GM12864 (cell line): ENCODE measurements at places on chromosomes 7 and 10.

DNA sequence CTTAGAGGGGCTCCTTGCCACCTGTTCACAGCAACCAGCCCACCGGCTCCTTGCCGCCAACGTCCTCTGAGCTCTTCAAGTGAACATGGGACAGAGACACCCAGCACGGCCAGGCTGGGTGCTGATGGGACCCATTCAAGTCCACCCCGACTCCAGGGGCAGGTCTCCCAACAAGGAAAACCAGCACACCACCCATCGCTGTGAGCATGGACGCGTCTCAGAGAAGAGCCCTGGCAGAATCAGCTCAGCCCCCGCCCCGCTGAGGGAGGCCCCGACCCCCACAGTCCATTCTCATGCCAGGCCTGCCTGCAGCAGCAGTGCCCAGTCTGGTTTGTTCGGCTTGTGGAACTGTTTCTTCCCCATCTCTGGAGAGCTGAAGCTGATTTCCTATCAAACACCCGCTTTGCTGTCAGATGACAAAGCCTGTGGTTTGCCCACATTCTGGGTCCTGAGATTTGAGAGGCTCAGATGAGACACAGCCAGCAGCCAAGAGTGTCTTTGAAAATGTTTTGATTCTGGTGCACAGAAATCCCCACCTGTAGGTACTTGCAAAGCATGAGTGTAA is 216.6 kb downstream of the ZMYND11 start:
- DNase-seq = no peak

- no peak for DNase-seq
Observed at GRCh38 chr10:29923416-29923965, 135.9 kb downstream of the JCAD start.

DNA sequence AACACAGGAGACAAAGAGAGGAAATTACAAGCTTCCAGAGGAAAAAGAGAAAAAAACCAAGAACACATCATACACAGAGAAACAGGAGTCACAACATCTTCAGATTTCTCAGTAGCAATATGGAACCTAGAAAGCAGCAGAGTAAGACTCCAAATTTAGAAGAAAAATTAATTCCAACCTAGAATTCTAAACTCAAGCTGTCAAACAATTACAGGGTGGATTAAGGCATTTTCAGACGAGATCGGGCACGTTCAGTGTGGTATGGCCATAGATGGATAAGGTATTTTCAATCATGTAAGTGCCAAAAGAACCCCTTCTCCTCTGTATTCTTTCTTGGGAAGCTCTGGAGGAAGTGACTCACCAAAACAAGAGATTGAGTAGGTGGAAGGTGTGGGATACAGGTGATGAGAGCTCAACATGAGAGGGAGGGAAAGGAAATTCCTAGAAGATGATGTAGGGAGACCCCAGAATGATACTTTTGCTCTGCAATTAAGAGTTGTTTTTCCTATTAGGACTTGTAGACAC is 51.6 kb downstream of the FAM204A start:
- DNase-seq = no peak

GRCh38 chr10:119759832-119760231 is 34.0 kb downstream of the INPP5F start:
- DNase-seq = no peak

GRCh38 chr7:74185636-74186035 is 11.5 kb downstream of the EIF4H start:
- no peak for DNase-seq

DNA sequence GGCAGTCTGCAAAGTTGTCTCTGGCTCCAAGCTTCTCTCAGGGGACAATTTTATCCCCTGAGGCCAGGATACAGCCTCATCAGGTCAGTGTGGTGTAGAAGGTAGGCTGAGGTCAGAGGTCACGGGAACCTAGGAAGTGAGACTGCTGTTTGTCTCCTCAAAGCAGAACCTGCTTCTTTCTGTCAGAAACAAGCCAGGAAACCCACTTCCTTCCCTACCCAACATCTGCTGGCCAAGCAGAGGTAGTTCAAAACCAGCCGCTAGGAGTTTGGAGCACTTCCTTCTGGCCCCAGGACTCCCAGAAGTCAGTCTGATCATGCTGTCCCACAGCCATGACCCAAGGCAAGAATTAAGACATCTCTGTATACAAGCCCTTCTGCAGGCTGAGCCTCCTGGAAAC is 12.2 kb downstream of the CLRN3 start:
- no peak for DNase-seq

DNA sequence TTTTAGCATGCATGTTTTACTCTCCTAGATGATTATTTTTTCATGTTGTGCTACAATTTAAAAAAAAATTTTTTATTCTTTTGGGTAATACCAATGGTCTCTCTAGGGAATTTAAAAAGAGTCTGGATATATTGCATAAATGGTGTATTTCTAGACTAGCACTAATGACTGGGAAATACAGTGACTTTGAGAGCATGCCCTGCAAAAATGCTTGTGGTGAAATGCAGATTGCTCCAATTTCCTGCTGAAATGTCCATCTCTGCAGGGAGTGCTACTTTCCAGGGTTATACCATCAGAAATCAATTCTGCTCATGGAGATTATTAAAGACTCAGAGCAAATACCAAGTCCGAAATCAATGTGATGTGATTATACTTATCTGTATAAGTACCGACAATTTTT is 186.1 kb downstream of the PRKG1 start:
- no peak for DNase-seq

GRCh38 chr10:52250510-52250909 is 63.6 kb upstream of the DKK1 start:
- DNase-seq = no peak

- no peak for DNase-seq
Observed at GRCh38 chr10:73910401-73910763, 550 bp upstream of the PLAU start.

- no peak for DNase-seq
Observed at GRCh38 chr7:2810682-2811415, 33.3 kb downstream of the GNA12 start.

DNA sequence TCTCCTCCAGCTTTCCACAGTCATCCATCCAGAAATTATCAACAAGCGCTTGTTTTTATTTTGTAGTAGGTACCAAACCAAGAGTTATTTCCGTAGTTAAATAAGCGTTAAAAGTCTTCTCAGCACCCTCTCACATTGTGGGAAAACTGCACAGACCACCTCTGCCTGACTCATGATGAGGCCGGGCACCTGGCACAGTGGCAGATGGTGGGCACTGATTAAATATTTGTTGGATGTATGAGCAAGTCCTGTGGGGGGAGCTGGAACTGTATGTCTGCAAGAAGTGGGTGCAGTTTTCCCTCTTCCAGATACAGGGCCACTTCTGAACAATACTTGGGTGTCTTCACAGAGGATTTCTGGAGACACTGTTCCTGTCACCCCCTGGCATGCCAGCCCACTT is 5.3 kb upstream of the REPIN1 start:
- DNase-seq = no peak

GRCh38 chr10:61673360-61673759 is 10.6 kb downstream of the CABCOCO1 start:
- DNase-seq = no peak

- no peak for DNase-seq
Observed at GRCh38 chr10:24034571-24034970, 174.4 kb upstream of the KIAA1217 start.

DNA sequence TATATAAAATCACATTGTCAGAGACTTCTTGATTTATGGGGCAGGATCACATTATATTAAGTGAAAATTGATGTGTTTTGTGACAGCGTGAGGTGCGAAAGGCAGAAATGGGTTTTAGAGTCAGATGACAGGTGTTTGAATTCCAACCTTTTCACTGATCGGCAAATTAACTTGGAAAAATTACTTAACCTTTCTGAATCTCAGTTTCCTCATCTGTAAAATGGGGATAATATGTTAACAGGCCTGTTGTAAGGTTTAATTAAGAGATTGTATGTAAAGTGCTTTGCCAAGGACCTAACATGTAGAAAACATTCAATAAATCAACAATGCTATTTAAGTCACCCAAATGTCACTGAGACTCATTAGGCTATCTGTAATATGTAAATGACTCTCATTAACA is 221.2 kb upstream of the LYZL1 start:
- DNase-seq = no peak

- DNase-seq = no peak
Observed at GRCh38 chr7:42128703-42129102, 108.3 kb downstream of the GLI3 start.

DNA sequence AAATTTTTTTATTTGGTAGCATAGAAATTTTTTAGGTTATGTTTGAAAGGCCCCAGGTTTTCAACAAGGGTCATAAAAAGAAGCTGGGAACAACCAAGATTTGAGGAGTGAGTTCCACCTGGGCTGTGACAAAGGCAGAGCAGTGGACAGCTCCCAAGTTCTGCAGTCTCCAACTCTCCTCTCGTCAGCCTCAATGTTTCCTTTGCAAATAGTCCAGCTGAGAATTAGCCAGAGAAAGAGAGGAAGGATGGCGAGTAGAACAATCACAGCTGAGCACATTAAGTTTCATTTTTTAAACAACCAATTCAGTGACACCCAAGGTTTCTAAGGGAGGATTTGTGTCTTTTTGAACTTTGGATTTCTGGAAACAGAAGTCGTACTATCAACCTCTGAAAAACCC is 143.2 kb downstream of the NRCAM start:
- no peak for DNase-seq

GRCh38 chr10:11610826-11611247 is 613 bp downstream of the USP6NL start:
- DNase-seq = no peak

DNA sequence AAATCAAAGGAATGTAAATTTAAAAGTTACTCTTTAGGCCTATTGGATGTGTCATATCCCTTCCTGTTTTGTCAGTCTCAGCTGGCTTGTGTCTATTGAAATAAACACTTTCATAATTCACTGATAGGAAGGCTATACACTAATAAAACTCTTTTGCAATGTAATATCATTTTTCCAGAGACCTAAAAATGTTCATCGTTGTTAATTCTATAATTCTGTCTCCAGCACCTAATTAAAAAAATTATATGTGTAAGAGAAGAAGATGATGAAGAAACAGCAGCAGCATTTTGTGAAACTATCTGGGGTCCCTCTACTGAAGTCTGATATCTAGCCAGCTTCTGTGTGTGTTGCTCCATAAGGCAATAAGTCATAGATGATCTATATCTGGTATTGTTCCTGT is 602.7 kb downstream of the ETV1 start:
- no peak for DNase-seq

DNA sequence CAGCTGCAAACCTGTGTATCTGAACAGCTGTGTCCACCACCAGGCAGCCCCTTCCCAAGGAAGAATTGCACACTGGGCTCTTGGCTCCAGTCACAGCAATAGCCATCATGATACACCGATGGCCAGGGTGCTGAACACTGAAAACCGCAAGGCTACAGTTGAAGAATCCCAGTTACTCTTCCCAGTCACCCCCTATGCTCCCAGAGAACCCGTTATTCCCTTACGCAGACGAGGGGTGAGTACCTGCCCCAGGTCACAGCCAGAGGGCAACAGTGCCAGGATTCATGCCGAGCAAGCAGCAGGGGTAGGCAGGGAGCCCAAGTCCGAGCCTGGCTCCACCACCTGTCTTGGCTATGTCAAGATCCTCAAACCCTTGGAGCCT is 57.8 kb downstream of the RASGEF1A start:
- no peak for DNase-seq

- no peak for DNase-seq
Observed at GRCh38 chr7:14184292-14184864, 194.9 kb upstream of the ETV1 start.

GRCh38 chr7:32580646-32581045 is 85.4 kb downstream of the AVL9 start:
- DNase-seq = no peak

DNA sequence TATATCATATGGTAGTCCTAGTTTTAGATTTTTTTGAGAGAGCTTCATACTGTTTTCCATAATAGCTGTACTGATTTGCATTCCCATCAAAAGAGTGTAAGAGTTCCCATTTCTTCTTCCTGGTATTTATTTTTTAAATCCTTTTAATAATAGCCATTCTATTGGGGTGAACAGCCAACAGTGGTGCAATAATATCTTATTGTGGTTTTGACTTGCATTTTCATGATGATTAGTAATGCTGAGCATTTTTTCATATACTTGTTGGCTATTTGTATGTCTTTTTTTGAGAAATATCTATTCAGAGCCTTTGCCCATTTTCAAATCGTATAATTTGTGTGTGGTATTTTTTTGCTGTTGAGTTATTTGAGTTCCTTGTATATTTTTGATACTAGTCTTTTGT is 167.4 kb downstream of the FZD1 start:
- DNase-seq = no peak

- no peak for DNase-seq
Observed at GRCh38 chr10:29563420-29564035, 71.2 kb downstream of the SVIL start.

DNA sequence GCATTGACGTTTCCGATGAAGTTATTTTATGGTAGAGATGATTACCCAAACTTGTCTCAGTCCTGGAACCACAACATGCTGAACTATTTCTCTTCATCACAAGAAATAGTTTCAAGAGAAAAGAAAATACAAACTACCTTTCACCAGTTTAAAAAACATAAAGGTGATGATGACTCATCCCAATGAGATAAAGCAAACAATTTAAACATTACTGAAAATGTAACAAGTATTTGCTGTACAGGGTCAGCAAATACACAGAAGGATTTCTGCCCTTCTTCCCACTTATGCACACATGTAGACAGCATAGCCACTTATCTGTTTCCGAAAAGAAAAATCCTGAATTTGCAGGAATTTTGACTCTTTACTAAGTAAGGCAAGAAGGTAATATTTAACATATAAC is 50.8 kb downstream of the RHOBTB1 start:
- no peak for DNase-seq

GRCh38 chr10:79582096-79582495 is 21.9 kb upstream of the SFTPA2 start:
- no peak for DNase-seq

- DNase-seq = no peak
Observed at GRCh38 chr10:6065406-6065805, 3.2 kb upstream of the IL2RA start.

DNA sequence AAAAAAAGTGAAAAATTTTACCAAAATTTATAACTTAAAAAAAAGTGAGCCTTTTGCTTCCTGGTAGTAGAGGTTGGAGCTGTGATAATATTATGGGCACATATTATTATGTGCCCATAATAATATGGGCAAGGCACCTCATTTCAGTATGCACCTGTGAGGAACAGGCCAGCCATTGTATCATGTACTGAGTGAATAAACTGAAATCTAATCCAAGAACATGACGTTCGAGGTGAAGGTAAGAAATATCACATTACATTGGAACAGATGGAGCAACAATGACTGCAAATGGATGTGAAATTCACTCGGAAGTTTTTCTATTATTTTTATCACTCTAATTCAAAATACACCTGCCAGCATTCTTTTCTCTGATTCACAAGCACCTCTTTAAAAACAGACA is 216.0 kb downstream of the KLF6 start:
- no peak for DNase-seq
